ENCODE measurements at places on chromosomes 16 and 17.
A peak's percentile ranks its signal among the peaks of the same experiment; 100 is the strongest.

GRCh38 chr17:75891022-75891604 is 5.6 kb downstream of the TRIM65 start:
- DNase-seq: no peak

DNA sequence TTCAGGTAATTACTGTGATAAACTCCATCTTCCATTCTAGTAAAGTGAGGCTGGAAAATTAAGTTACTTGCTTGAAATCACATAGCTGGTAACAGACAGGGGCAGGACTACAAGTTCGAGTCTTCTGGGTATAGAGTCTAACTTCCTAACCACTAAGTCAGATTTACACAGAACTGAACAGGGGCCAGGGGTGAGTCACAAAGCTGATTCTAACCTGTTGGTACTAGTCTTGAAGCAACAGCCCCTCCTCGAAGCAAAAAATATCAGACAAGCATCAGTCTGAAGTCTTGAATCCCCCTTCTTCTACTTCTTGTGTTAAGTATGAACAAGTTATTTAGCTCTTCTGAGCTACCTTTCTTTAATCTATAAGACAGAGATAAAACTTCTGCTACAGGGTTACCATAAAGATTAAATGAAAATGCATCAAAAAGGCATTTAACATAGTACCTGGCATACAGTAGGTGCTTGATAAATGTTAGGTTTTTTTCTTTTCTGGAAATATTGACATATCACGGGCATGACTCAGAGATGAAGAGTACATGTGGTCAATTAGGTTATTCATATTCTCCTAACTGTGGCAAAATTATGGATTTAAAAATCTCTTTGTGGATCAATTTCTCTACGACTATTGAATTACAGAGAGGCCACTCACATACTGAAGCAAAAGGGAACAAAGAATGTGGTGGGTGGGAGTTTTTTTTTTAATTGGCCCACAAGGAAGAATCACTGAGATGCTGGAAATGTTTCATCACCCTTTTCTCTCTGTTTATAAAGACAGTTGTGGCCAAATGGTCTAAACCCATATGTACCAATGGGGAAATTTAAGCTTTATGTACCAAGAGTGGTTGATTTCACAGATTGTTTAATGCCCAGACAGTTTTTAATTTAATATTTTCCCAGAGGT is 266.9 kb upstream of the DYNLRB2 start:
- DNase-seq: peak; percentile 2

- DNase-seq: no peak
These were observed 6.7 kb downstream of the ABCC3 start for GRCh38 chr17:50641357-50641756.

GRCh38 chr17:77002103-77003045 is 134.2 kb downstream of the MGAT5B start:
- no peak for DNase-seq

DNA sequence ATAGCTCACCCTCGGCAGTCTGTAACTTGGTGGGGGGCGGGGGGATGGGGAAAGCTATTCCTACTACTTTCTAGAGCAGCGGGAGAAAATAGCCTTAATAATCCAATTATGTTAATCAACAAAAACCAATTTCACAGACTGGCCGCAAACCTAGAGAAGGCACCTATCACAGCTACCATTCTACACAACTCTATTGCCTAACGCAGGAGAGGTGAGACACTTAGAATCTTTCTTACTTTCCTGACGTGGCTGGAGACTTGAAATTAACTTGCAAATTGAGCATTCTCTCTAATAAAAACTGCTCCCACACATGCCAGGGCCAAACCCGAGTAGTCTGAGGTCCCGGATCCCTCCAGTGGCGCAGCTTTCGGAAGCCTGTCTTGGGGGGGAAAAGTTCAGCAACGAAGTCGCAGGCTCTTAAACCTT is 794 bp downstream of the SMG6 start:
- DNase-seq: no peak

DNA sequence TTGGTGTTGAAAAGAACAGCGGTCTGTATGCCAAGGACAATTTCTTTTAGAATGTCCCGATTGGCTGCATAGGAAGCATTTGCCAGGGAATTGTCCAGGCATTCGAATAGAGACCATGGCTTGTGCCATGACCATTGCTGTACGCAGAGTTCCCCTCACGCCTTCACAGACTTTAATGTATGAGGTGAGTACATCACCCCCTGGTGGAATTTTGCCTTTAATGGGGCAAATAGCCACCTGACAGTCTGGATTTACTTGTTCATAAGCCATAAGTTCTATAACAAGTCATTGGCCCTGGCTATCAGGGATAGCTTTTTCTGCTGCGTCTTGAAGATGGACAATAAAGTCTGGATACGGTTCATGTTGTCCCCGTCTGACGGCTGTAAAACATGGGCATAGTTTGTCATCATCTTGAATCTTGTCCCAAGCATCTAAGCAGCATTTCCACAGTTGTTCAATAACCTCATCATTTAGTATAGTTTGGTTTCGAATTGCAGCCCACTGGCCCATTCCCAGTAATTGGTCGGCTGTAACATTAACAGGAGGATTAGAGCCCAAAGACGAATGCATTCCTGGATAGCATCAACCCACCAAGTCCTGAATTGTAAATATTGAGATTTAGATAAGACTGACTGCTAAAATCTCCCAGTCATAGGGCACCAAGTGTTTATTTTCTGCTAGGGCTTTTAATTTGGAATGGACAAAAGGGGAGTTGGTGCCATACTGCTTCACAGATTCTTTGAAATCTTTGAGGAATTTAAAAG is 67.7 kb upstream of the ARL4D start:
- DNase-seq: no peak

DNA sequence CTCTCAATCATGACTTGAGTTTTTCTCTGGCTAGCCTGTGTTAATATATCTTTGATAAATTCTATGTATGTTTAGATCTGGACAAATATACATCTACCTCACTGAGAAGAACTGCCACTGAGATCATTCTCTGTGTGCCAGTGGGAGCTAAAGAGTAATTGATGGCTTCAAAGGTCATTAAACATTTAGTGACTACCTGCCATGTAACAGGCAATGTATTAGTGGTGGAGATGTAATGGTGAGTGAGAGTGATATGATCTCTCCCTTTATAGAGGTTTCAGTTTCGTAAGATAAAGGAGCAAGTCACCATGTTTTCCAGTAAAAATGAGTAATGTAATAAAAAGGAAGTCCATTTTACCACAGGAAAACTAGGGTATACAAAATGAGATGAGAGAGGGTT is 235.8 kb upstream of the CDH8 start:
- DNase-seq: no peak

DNA sequence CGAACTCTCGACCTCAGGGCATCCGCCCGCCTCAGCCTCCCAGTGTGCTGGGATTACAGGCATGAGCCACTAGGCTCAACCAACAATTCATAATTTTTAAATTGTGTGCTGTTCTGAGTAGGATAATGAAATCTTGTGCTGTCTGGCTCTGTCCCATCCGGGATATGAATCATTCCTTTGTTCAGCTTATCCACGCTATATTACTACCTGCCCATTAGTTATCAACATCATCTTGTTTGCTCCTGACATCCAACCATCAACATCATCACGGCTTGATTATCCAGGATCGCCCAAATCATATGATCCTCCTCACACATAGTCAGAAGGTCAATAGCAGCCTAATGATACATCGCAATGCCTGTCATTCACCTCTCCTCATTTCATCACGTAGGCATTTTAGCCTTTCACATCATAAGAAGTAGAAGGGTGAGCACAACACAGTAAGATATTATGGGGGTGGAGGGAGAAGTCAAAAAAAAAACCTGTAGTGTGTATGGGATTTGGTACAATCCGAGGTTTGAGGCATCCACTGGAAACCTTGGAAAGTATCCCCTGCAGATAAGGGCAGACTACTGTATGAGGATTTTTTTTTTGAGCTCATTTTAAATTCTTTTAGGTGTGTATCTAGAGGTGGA is 77.0 kb upstream of the SIAH1 start:
- DNase-seq: no peak

GRCh38 chr16:17744921-17745572 is 274.3 kb upstream of the XYLT1 start:
- DNase-seq: no peak

DNA sequence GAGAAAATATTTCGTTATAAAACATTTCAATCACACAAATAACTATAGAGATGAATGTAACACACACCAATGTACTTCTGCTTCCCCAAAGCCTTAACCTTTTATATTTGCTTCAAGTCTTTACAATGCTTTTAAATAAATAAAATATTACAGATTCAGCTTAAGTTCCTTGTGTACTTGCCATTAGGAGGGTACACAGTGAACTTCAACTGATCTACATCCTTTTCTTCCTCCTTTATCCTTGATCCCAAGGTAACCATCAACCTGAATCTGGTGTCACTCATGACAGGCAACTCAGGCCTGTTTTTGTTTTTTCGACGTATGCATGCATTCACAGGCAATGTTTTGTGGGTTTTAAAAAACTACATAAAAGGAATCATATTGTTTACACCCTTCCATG is 9.3 kb upstream of the AKAP1 start:
- no peak for DNase-seq

- DNase-seq: no peak
These were observed 14.7 kb downstream of the CA7 start for GRCh38 chr16:66858740-66859396.

DNA sequence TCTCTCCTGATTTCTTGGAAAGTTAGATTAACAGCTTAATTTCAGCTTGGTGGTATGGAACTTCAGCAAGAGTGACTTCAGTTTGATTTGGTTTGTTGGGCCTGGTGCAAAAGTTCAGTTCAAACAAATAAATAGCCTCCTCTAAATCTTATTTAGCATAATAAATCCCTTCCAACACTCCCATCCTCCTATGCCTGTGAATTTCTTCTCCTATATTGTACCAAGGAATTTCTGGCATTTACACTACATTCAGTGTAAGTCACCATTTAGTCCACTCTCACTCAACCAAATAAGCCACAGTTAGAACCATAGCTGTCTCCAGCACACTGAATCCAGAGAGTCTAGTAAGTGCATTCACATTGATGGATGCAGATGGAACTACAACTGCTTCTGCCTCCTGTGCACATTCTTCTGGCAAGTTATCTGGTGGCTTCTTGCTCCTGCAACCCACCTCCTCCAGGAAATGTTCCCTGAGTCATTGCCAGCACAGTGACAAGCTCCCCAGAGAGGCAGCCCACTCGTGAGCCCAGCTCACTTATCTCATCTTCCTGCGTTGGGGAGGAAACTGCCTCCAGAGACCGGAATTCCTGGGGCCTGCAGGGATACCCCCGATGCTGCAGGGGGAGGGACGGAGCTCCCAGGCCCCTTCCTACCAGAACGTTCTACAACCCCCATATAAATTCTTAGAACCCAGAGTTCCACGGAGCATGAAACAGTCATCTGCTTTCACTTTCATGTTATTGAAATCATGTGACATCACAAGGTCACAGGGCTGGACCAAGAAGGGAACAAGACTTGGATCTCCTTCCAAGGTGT is 318.3 kb downstream of the PHKB start:
- peak; percentile 19 for DNase-seq

- no peak for DNase-seq
These were observed 84.7 kb downstream of the LMF1 start for GRCh38 chr16:886084-886543.

DNA sequence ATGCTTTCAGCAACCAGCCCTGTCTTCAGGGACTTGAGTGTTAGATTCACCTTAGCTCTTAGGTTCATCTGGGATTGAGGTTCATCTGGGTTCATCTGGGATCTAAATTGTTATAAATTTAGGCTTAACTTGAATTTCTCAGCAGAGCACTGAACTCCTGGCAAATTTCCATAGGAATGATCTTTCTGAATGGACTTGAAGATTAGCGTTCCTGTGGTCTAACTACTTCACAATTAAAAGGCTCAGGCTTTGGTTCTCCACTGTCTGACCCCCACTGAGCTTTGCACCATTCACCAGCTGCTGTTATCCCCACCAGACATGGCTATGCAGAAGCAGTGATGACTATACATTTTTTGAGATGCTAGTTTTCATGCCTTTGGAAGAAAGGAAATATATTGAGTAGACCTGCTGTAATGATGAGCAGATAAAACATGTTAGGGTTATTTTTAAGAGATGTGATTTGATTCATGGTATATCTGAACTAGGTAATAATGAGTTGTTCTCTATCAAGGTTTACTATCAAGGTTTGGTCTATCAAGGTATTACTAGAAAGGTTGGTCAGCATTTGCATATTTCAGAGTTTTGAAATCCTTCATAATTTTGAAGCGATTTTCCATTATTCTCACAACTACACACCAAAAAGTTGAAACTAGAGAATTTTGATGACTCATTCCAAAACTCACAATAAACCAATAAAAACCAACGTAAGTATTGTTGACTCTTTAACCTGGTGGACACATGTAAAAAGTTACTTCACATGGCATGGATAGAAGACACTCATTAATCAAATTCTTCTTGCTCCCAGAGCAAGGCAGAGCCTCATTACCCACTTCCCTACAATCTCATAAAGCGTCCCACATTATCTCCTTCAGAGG is 71.7 kb downstream of the SNX11 start:
- peak; percentile 21 for DNase-seq

- peak; percentile 65 for DNase-seq
These were observed 504 bp downstream of the MAZ start for GRCh38 chr16:29806641-29807425.

GRCh38 chr16:30096105-30096861 is at the start of gene YPEL3:
TSS of gene YPEL3 (minus strand) at chr16:30096213. CDS start at chr16:30095482, 731 bp downstream.
- DNase-seq: peak; percentile 86

- DNase-seq: peak; percentile 46
These were observed 218.7 kb downstream of the MRTFB start for GRCh38 chr16:14289692-14290340.

GRCh38 chr17:72222661-72223380 is 102.0 kb downstream of the SOX9 start:
- DNase-seq: no peak

DNA sequence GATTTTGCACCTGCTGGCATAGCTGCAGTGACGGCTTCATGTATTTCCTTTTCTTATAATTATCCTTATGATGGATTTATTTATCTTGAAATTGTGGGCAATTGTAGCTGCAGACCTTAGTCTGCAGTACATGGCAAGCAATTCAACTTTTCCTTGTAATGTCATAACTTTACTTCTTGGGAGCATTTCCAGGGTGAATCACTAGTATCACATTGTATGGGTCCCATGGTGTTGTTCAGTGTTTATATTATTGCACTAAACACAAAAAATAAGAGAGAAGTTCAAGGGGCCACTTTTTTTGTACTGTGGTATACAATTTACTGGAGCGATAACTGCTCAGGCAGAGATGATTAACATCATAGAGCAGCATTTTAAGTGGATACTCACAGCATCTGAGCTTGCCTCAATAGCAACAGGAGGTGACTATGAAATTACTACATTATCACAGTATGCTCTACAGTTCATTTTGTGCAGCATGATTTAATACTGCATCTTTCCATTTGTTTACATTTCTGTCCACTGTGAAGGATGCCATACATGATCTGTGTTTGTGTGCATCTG is 169.5 kb downstream of the STX8 start:
- no peak for DNase-seq

DNA sequence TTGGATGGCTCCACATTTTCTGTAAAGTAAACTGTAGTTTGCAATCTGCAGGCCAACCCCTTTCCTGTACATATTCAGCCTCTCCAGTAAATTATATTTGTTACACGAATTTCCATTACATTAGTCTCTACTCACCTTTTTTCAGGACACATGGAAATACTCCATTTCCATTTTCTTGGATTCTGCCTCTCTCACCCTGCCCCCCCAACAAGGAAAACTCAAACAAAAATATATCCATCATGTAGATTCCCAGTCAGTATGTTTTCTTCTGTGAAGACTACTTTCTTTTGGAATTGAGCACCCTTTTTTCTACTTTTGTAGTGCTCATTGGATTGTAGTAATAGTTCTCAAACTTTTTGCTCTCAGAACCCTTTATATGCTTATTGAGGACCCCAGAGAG is 2.9 kb downstream of the PPM1D start:
- no peak for DNase-seq

- DNase-seq: peak; percentile 59
These were observed 14.4 kb downstream of the NDUFAF8 start for GRCh38 chr17:81253358-81254131.

Data from activated CD4-positive, alpha-beta T cell treated with anti-CD3 and anti-CD28 coated beads, Interleukin-2, Interleukin-4, amounts not matched to agents 100 ng/mL and 50 ng/mL, durations not matched to agents 16 hours and 8 hours (primary cell).